ENCODE measurements at places on chromosomes 11 and 22. TPM values are rescaled to one million over a fixed set of nuclear protein-coding genes. Genes with fewer than 3 reads are reported as not detected.

DNA sequence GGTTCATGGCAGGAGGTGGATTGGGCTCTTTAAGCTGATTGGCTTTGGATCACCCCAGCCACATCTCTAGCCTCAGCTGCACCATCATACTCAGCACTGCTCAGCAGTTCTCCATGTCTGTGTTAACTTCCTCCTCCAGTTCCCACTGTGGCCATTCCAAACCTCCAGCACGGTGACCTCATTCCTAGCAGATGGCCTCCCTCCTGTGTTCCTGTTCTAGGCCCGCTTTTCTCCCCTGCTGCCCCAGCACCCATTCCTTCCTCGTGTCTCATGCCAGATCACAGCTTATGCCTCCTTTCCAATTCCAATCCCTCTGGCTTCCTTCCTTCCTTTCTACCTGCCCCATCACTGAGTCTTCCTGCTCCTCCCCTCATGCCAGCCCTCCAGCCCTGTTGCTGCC, 96.1 kb downstream of the MICAL2 start:
- no peak for DNase-seq

GRCh38 chr11:125874556-125875124, 12.8 kb upstream of the HYLS1 start:
- DNase-seq: peak; percentile 53

GRCh38 chr22:48422900-48423480, 1404.7 kb downstream of the BRD1 start:
- DNase-seq: no peak

Gene CNGA4
- total RNA-seq: not detected

- DNase-seq: peak; percentile 40
Measured at GRCh38 chr11:60872961-60873524, 5.7 kb downstream of the ZP1 start.

- DNase-seq: peak; percentile 30
Measured at GRCh38 chr11:125141686-125142535, 22.6 kb upstream of the PKNOX2 start.

- DNase-seq: no peak
Measured at GRCh38 chr22:19554834-19555404, 30.7 kb upstream of the CLDN5 start.

- DNase-seq: no peak
Measured at GRCh38 chr11:9738116-9738515, 74.2 kb downstream of the SWAP70 start.

- no peak for DNase-seq
Measured at GRCh38 chr22:47328550-47329243, 566.2 kb downstream of the TBC1D22A start.

Gene FZD4
- 36.2 TPM for total RNA-seq

DNA sequence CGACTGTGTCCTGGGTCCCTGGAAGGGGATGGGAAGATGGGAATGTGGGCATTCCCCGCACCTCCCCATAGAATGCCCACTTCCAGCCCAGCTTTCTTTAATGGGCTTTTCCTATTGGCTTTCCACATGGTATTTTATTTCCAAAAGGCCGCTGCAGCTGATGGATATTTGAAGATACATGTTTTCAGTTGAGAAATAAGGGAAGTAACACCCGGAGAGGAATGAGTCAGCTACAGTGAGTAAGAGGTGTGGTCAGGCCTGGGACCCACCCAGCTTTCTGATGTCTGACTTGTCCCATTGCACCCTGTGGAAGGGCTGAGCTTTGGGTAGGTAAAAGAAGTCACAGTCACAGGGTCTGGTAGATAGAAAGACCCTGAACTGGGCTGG, 476.9 kb downstream of the MIAT start:
- DNase-seq: peak; percentile 45

DNA sequence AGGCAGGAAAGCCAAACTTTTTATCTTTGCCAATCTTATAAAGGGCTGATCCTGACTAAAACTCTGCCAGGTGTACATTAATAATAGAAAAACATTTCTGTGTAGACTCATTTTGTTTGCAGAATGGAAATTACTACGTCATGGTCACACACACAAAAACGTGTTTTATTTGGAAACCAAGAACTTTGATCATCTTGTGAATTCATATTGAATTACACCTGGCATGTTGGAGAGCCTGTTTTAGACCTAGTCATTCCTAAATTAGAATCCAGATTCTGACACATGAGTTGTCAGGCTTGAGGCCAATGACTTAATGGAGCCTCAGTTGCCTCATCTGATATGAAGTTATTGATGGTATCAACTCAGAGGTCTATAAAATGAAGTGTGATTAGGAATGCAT, 235.6 kb upstream of the TENM4 start:
- no peak for DNase-seq

GRCh38 chr11:128953151-128953550, 10.5 kb upstream of the TP53AIP1 start:
- no peak for DNase-seq

GRCh38 chr22:17198170-17199002, 20.8 kb downstream of the ADA2 start:
- DNase-seq: peak; percentile 84

GRCh38 chr11:108871152-108871551, 206.3 kb downstream of the DDX10 start:
- no peak for DNase-seq

Gene OR2AG2
- total RNA-seq: not detected

GRCh38 chr22:49350441-49351121, 477.1 kb downstream of the BRD1 start:
- no peak for DNase-seq

- DNase-seq: no peak
Measured at GRCh38 chr22:20276468-20276867, 8.3 kb upstream of the RTN4R start.

Gene HEPN1
- total RNA-seq: not detected

DNA sequence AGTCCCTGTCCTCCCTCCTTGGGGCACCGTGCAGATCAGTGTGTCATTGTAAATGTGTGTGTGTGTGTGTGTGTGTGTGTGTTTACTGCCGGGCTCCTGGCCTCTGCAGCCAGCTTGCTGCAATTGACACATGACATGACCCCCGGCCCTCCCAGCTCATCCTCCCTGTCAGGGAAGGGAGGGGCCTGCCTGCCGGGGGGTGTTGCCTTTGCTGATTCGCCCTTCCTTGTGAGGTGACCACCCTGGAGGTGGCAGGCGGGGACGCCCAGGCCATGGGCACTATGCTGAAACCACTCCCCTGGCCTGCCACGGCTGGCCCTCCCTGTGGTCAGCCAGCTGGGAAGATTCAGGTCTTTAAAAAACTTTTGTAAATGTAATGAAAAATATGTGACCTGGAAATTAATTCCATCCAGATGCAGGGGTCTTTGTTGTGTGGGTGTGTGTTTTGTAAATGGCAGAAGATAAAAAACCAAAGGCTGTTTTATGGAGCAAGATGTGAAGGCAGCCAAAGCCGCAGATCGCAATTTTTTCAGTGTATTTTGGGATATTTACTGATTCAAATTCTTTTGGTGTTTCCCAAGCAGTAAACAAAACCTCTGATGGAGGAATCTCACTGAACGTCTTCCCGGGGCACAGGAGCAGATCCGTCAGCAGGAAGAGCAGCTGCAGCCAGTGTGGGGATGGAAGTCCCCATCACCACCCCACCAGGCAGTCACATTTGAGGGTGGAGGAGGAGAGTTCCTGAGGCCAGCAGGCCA, 23.2 kb downstream of the SHISAL1 start:
- DNase-seq: no peak

- no peak for DNase-seq
Measured at GRCh38 chr22:50289151-50289941, 18.1 kb downstream of the PLXNB2 start.

GRCh38 chr11:59528711-59529110, 17.4 kb downstream of the OR4D9 start:
- DNase-seq: no peak

GRCh38 chr11:69978841-69979614, 99.1 kb upstream of the ANO1 start:
- no peak for DNase-seq

DNA sequence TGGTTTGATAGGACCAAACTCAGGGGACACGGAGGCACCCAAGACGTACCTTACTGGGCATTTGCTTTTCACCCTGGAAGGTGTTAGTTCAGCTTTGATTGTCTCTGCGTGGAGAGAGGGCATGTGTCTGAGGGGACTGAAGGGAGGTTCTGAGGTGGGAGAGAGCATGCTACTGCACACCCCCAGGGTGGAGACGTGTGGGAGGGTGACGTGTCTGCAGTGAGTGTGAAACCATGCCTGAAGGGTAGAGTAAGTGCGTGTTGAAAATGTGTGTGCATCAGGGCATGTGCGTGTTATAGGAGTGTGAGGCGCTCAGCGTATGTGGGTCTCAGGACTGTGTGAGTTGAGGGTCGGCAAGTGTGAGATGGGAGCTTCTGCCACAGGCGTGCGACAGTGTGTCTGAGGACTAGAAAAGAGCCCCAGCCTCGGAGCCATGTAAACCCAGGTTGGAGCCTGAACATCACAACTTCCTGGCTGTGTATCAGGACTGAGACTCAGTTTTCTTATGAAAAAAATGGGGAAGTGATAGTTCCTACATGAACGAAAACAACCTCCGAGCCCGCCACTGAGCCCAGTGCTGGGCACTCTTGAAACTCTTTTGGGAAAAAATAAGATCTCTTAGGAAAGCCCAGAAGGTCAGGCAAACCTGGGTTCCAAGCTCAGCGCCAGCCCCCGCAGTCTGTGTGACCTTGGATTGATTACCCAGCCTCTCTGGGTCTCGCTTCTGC, 11.8 kb upstream of the KCNJ11 start:
- DNase-seq: no peak

Gene FAM76B
- total RNA-seq: 4.6 TPM

GRCh38 chr11:1559111-1559951, 12.7 kb downstream of the DUSP8 start:
- peak; percentile 90 for DNase-seq

Gene RASD2
- 8.8 TPM for total RNA-seq

GRCh38 chr11:130578738-130579368, 130.4 kb downstream of the ADAMTS15 start:
- no peak for DNase-seq

Gene LINC01488
- total RNA-seq: not detected

GRCh38 chr11:115334932-115335788, 169.1 kb downstream of the CADM1 start:
- no peak for DNase-seq

DNA sequence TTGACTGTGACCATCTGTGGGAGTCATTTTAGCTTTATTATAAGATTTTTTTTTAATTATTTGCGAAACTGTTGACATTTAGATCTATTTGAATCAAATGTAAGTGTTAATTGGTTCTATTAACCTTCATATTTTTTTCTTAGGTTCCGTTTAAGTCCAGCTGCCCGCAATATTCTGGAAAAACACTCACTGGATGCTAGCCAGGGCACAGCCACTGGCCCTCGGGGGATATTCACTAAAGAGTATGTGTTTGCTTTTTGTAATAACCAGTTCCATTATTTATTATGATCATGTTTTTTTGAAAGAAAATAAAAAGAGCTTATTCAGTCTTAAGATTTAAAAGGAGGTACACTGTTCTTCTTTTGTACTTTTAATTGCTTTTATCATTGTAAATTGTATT, 43.9 kb downstream of the PDHX start:
- DNase-seq: peak; percentile 49

DNA sequence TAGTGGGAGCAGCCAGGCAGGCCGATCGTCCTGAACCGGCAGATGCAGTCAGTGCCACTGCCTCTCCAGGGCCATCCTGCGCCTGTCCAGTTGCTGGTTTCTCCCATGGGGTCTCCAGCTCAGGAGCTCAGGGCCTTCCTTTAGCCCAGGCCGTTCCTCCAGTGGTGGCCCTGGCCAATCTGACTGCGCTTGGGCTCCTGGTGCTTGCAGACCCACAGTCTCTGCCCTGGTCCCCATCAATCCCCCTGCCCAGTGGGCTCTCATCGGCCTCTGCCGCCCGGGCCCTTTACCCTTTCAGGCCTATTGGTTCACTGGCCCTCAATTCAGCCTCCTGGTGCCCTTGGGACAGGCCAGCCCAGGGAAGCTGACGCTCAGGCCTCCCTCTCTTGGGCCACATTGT, 29.2 kb upstream of the TSKU start:
- peak; percentile 12 for DNase-seq

GRCh38 chr11:35511666-35512065, 13.8 kb downstream of the PAMR1 start:
- no peak for DNase-seq

DNA sequence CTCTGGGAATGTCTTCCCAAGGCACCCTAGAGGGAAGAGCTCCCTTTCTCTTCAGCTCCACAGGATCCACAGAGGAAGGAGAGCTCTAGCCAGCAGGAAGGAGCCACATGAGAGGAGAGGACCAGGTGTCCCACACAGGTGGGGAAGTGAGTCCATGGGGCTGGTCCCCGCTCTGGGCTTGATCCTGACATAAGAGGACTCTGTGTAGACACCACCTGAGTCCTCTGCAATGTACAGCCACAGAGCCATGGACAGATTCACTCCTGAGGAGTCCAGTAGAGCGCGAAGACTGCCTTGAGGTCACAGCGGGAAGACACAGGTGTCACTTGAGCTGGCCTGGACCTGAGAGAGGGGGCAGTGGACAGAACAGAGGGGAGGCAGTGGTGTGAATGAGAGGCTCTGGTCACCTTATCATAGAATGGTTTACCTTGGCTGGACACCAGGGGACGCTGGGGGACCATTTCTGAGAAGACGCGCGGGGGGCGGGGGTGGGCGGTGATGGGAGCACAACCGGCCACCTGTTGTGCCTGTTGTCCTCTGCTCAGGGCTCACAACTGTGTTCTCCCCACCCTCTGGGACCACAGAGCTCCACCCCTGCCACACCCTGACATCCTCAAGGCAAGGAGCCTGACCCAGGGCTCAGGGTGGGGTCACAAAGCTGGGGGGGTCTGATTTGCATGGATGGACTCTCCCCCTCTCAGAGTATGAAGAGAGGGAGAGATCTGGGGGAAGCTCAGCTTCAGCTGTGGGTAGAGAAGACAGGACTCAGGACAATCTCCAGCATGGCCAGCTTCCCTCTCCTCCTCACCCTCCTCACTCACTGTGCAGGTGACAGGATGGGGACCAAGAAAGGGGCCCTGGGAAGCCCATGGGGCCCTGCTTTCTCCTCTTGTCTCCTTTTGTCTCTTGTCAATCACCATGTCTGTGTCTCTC, 128.2 kb downstream of the ZNF280B start:
- DNase-seq: no peak

DNA sequence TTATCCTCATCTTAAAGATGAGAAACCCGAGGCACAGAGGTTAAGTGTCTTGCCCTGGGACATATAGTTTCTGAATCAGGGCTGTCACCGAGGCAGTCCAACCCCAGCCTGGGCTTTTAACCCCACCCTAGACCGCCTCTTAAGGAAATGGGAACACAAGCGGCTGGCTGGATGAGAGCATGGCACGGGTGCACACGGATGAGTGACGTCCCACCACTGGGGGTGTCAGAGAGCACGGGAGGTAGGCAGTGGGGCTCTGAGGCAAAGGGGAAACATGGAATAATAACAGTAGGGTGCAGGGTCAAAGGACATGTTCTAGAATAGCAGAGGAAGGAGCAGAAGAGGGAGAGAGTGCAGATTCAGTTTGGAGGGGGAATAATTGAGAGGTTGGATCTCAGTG, 22.3 kb downstream of the PPFIBP2 start:
- no peak for DNase-seq

GRCh38 chr11:57800444-57801182, 39.0 kb downstream of the CTNND1 start:
- no peak for DNase-seq

GRCh38 chr11:74485868-74486267, 7.7 kb downstream of the LIPT2 start:
- DNase-seq: no peak

Measured in heart left ventricle (tissue), 16 donors.